ENCODE measurements at places on chromosomes 3 and 15. TPM values are rescaled to one million over a fixed set of nuclear protein-coding genes. Genes with fewer than 3 reads are reported as not detected.

DNA sequence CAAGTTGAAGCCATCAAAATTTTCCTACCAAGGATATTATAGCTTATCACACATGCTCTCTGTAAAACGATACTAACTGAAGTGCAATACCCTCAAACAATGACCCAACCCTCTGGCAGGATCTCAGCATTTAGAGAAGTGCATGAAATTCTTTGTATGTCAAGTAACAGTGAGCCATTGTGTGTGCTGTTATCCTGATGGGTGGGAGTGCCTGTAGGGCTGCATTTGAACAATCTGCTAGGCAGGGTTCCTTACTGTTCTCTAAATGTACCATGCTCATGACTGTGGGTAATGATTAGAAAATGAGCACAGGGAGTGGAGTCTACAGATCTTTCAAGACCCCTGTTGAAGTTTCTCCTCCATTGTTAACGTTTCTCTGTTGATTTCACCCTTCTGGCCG, 398.1 kb downstream of the NSUN3 start:
- no peak for DNase-seq

CYP11A1 gene
- 0.21 TPM for total RNA-seq

OR5K2 gene
- not detected for total RNA-seq

- no peak for DNase-seq
Measured at GRCh38 chr3:171334465-171334811, 125.8 kb downstream of the TNIK start.

EFHB gene
- total RNA-seq, result not detected

SNTN gene
- total RNA-seq, result not detected

RAB5A gene
- total RNA-seq, result 104 TPM

DNA sequence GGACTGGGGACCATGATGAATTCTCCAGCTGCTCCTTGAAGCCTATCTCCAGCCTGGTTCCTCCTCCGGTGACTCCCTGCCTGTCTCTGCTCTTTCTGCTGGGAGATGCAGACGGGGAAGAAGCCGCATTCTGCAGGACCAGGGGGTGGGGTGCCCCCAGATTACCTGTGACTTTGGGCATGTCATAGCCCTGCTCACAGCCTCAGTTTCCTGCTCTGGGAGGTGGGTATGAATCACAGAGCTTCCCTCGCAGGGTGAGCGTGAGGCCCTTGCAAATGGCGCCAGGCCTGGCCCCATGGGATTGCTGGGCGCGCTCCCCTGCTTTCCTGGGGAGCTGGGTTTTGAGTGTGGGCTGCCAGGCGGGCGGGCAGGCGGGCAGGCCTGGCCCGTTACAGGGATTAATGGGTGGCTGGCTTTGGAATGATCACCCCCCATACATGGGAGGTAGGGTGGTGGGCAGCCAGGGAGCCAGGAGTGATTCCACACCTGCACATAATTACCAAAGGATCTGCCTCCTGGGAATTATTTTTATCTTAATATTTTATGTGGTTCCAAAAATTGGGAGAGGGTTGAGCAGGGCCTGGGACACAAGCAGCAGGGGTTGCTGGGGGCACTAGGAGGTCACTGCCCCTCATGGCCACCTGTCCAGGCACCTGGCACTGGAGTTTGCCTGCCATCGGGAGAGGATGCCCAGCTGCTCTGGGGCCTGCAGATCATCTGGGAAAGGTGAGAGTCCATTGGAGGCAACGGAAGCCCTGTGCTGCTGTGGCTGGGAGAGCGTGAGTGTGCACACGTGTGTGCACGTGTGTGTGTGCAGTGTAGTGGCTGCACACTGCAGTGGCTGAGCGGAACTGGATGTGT, 106.8 kb downstream of the WNT7A start:
- DNase-seq, result no peak

WNT7A gene
- total RNA-seq, result not detected

- no peak for DNase-seq
Measured at GRCh38 chr3:127815001-127815400, 7.3 kb downstream of the MGLL start.

CCDC9B gene
- 10.0 TPM for total RNA-seq

MEIS2 gene
- 163 TPM for total RNA-seq

- no peak for DNase-seq
Measured at GRCh38 chr15:83199288-83199687, 8.3 kb downstream of the HDGFL3 start.

GRCh38 chr3:105228696-105229095, 138.0 kb upstream of the ALCAM start:
- DNase-seq, result no peak

GRCh38 chr3:4956099-4956498, 23.1 kb upstream of the BHLHE40 start:
- DNase-seq, result no peak

GRCh38 chr15:61063875-61064320, 165.2 kb downstream of the RORA start:
- DNase-seq, result no peak

- DNase-seq, result no peak
Measured at GRCh38 chr15:68205954-68206539, 915 bp upstream of the CALML4 start.

ACAN gene
- 5.0 TPM for total RNA-seq

GPR149 gene
- not detected for total RNA-seq

DNA sequence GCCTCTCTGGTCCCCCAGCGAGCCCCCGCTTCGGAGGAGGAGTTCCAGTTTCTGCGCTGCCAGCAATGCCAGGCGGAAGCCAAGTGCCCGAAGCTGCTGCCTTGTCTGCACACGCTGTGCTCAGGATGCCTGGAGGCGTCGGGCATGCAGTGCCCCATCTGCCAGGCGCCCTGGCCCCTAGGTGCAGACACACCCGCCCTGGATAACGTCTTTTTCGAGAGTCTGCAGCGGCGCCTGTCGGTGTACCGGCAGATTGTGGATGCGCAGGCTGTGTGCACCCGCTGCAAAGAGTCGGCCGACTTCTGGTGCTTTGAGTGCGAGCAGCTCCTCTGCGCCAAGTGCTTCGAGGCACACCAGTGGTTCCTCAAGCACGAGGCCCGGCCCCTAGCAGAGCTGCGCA, 3.5 kb downstream of the PML start:
- no peak for DNase-seq

DNA sequence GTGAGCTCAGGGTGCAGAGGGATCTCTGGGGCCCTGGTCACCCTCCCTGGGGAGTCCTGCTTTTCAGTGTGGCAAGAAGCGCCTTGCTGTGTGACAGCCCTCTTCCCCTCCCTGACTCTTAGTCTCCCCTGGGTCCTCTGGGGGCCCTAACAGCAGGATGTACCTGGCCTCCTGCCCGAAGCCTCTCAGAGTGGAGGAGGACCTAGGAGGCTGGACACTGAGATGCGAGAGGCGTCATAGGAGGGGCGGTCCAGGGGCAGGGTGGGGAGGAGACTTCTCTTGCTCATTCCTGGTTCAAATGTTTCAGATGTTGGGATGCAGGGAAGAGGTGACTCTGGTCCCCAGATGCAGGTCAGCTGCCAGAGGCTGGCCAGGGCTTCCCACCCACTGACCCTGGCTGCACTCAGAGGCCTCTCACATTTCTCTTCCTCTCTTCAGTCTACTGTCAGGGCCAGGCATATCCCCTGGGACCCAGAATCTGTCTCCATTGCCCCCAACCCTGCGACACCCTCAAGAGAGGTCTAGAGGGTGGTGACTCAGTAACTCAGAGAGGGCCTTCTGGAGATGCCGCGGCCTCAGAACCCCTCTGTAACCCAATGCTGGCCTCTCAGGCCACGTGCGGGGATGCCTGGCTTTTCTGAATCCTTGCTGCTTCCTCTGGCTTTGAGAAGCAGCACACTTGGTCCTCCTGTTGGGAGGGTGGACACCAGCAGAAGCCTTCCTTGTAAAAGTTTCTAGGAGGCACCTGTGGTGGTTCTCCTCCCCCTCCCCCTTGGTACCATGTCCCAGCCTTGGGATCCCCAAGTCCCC, 25.9 kb downstream of the SNX33 start:
- peak; percentile 55 for DNase-seq

DNA sequence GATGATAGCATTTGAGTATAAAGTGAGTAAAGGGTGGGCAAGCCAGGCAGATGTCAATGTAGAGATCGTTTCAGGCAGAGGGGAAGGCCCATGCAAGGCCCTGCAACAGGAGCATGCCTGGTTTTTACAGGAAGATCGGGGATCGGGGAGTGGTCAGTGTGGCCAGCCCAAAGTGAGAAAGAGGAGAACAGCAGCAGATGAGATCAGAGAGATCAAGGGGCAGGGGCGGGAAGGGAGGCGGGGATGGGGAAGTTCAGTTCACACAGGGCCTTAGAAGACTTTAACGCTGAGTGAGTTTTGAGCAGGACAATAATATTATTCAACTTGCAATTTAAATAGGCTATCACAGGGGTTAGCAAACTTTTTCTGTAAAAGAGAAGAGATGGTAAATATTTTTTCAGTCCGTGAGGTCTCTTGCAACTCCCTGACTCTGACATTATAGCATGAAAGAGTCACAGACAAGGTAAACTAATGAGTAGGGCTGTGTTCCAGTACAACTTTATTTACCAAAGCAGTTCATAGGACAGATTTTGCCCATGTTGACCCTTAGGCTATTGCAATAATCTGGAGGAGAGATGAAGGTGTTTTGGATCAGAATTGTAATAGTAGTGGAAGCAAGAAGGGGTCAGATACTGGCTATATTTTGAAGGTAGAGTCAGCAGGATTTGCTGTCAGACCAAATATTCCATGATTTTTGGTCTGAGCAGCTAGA, 12.4 kb upstream of the CD47 start:
- no peak for DNase-seq

- no peak for DNase-seq
Measured at GRCh38 chr3:52136513-52136912, 17.7 kb downstream of the POC1A start.

GRCh38 chr3:142976621-142977398, 13.3 kb upstream of the PAQR9 start:
- DNase-seq, result no peak

GRCh38 chr15:79015416-79015815, 70.6 kb upstream of the CTSH start:
- no peak for DNase-seq

DNA sequence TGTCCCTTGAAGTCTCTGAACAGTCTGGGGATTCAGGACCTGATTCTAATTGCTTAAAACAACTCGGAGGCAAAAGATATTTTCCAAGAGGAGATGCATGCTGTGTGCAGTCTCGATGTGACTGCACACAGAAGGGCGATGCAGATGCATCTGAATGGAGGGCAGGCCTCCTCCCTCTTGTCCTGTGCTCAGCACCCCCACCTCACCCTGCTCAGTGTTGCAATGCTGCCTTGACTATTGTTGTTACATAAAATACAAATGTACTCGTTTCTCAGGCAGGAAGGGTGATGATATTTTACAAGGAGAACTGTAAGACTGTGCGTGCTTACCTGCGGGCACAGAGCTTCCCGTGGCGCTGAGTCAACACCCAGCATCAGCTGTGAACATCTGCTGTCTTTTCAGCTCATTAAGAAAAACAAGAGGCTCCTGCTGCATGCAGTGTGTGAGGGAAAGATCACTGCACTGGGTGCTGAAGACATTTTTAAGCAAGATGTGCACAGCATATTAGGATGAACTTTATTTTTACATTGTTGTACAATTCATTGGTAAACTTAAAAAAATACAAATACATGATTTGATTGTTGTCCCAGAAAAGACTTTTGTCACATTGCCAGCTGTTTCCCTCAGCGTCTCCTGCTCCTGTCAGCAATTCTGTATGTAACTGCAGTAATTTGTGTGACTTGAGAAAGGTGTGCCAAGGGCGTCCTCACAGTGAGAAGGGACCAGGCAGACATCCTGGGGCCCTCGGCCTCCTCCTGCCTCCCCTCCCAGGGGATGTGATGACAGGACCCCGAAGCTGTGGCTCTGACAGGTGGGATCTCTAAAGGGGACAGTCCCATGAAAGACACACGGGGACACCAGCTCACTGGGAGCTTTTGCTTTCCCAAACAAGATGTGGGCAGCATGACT, 56.3 kb upstream of the RPL32 start:
- DNase-seq, result no peak

ZBTB11 gene
- total RNA-seq, result 41.1 TPM
